ENCODE measurements at places on chromosomes 1 and 21. TPM values are rescaled to one million over a fixed set of nuclear protein-coding genes. Genes with fewer than 3 reads are reported as not detected.

DNA sequence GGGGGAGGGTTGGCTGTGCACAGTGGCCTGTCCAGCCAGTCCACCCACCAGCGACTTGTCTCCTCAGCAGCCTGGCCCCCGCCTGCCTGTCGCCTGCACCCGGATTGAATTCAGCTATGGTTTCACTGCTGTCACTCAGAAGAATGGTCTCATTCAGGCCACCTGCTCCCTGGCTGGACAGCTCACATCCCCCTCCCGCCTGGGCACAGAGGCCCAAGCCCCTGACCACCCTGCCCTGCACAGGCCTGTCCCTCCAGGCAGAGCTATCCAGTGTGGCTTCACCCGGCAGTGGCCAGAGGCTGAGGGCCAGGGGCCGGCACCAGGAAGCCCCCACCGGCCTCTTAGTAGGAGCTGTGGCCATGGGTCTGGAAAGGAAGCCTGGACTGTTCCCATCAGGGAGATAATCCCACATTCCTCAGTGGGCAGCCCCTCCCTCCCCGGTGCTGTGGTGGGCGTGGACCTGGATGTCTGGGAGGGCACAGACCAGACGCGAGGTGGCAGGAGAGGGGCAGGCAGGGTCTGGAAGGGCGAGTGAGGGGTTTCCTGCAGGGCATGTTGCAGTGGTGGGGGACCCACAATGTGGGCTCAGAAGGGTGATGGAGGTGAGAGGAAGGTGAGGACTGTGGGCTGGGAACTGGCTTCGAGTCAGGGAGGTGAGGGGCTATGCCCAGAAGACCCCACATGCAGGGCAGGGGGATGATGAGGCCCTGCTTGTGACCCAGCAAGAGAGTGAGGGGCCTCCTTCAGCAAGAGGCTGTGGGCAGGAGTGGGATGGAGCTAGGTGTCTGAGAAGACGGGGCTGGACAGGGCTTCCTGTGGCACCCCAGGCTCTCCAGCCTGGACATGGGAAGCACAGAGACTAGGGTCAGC is 30.4 kb downstream of the WNT9A start:
- DNase-seq = no peak

The LCE3D gene
- not detected for total RNA-seq

DNA sequence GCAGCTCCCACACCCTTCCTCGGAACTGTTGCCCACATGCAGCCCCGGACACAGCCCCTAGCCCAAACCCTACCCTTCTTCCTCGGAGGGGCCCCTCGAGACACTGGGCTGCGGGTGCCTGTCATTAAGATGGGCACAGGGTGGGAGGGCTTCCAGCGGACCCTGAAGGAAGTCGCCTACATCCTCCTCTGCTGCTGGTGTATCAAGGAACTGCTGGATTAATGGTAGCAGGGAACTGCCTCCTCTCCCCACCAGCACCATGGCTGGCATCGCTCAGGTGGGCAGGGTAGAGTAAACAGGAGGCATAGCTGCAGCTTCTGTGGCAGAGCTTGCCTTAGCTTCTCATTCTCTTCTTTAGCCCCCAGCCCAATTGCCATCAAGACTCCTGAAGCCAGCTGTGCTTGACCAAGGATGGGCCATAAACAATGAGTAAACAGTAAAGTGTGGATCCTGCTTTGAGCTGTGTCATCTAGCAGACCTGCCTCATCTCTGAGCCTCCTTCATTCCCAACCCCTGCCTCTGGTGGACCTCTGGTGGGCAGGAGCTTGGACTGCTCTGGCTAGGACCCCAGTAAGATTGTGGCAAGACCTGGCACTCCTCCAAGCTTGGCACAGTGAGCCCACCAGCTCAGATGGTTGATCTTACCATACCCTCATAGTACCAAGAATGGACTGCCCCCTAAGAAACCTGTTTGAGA is at the start of gene LENEP:
TSS of gene LENEP (plus strand) at position 15 of the 697 bp plus-strand sequence. CDS start at position 37, 22 bp downstream.
- DNase-seq = no peak

DNA sequence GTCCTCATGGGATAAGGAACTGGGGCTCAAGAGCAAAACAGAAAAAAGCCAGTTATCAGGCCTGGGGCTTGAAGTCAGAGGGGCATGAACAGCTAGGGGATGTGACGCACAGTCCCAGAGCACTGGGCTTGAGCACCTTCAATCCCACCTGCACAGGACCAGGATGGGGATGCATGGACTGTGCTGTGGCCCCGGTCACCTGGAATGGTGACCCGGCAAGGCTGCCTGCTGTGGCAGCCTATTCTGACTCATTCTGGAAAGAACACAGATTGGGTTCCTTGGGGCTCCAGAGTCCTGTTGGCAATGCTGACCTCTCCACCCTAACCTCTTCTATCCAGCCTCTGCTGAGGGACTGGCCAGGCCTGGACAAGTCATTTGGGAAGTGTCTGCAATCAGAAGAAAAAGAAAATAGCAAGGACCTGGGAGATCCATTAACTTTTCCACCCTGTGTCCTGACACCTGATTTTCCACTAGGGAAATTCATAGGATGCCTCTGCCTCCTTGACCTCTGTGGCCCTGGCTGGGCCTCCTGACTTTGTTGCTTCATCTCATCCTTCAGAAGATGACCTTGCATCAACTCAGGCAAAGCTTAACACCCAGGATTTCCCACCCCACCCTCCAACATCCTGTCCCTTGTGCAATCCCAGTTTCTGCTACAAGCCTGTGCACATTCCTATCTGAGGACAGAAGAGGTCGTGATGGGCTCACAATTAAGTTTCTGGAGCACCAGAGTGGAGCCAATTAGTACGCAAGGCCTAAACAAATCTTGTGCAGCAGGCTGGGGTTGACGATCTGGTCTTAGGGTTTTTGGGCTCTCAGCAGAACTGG is 17.9 kb upstream of the FMOD start:
- DNase-seq = no peak

GRCh38 chr1:96746440-96747420 is 25.1 kb downstream of the PTBP2 start:
- no peak for DNase-seq

- DNase-seq = no peak
Observed at GRCh38 chr21:26397545-26397944, 175.5 kb downstream of the CYYR1 start.

DNA sequence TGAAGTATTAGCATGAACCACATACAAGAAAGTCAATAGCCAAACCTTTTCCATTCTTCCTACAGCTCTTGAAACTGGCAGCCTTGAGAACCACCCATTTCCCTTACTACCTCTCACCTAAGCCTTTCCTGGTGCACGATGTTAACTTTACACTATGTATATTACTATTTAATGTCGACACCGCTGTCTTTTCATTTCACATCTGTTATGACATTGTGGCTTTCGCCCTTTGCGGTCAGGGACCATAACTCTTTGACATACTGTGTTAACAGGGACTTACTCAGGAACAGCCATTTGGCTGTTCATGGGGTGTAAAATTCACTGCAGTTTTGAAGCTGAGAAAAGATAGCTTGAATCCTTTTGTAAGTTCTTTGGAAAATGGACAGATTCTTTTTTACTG is 21.1 kb upstream of the GPR88 start:
- DNase-seq = no peak

GRCh38 chr1:45395051-45395450 is 54.8 kb upstream of the MUTYH start:
- no peak for DNase-seq

The SPRR2E gene
- total RNA-seq = not detected

The SERTAD4 gene
- total RNA-seq = not detected

The ANGPTL7 gene
- not detected for total RNA-seq

- DNase-seq = no peak
Observed at GRCh38 chr1:47023268-47024140, at the start of gene CYP4X1. Gene CYP4X1 (plus strand): TSS chr1:47023669. CDS start chr1:47023818, 149 bp downstream.

- no peak for DNase-seq
Observed at GRCh38 chr1:109537450-109538178, 2.1 kb upstream of the GPR61 start.

- no peak for DNase-seq
Observed at GRCh38 chr1:18240906-18241305, 133.3 kb downstream of the IGSF21 start.

- DNase-seq = no peak
Observed at GRCh38 chr1:203225071-203225470, 4.4 kb downstream of the CHIT1 start.

GRCh38 chr1:178702146-178702545 is 22.9 kb upstream of the RALGPS2 start:
- DNase-seq = no peak

GRCh38 chr21:28771790-28772501 is 220.7 kb downstream of the LTN1 start:
- no peak for DNase-seq

DNA sequence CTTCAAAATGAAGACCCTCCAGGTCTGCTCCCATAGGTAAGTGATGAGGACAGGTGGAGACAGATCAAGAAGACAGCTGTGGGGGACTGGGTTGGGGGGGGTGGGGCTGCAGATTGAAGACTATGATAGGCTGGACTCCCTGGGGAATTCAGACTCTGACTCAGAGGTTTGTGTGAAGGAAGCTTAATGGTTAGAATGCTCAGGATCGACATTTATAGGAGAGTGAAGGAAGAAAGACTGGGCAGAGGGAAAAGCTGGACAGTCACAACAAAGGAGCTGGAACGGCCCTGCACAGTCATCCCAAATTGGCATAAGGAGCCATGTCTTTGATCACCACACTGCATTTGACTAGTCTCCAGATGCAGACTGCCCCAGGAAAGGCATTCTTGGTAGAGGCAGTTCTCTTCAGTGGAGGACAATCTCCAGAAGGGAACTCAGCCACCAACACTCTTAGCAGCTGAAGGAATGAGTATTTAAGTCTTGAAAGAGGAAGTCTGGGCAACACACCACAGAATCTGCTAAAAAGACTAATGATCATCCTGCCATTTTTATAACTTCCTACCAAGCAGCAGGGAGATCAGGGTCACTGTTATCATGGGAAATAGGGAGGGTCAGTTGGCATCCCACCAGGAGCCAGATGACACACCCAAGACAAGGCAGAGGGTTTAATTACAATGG is 120.0 kb upstream of the ZC3H11B start:
- no peak for DNase-seq

DNA sequence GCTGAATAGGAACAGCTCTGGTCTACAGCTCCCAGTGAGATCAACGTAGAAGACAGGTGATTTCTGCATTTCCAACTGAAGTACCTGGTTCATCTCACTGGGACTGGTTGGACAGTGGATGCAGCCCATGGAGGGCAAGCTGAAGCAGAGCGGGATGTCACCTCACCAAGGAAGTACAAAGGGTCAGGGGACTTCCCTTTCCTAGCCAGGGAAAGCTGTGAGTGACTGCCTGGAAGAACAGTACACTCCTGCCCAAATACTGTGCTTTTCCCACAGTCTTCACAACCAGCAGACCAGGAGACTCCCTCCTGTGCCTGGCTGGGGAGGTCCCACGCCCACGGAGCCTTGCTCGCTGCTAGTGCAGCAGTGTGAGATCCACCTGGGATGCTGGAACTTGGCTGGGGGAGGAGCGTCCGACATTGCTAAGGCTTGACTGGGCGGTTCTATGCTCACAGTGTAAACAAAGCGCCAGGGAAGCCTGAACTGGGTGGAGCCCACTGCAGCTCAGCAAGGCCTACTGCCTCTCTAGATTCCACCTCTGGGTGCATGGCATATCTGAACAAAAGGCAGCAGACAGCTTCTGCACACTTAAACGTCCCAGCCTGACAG is 14.7 kb downstream of the CR1L start:
- no peak for DNase-seq

GRCh38 chr1:32031578-32032274 is 18.1 kb downstream of the KHDRBS1 start:
- no peak for DNase-seq

GRCh38 chr1:29372108-29372507 is 135.8 kb downstream of the PTPRU start:
- no peak for DNase-seq

DNA sequence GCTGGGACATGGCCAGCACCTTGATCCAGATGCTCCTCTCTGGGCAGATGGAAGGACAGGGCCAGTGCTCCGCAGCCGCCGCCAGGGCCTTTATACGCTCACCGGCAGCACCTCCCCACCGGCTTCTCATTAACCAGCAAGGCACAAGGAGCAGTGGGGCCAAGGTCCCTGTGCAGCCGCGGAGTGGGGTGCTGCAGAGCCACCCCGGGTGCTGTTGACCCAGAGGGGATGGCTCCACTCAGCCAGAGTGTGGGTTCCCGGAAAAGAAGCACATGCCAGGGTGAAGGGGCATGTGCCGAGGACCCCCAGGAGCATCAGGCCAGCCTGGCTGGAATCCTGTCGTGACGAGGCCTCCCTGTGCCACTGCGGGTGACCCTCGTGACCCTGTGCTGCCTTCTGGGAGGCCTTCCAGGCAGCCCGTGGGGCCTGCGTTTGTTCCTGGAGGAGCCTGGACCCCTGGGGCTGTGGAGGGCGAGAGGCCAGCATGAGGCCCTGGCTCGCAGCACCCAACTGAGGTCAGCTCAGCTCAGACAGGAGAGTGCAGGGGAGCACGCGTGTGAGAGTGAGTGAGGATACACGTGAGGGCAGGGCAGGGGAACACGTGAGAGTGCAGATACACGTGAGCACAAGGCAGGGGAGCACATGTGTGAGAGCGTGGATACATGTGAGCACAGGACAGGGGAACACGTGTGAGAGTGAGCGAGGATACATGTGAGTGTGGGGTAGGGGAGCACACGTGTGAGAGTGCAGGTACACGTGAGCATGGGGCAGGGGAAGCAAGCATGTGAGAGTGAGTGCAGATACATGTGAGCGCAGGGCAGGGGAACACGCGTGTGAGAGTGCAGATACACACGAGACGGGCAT is at the start of gene FTCD:
TSS of gene FTCD (minus strand) at position 66 of the 864 bp plus-strand sequence. CDS start at position 10, 56 bp downstream.
- DNase-seq = no peak

DNA sequence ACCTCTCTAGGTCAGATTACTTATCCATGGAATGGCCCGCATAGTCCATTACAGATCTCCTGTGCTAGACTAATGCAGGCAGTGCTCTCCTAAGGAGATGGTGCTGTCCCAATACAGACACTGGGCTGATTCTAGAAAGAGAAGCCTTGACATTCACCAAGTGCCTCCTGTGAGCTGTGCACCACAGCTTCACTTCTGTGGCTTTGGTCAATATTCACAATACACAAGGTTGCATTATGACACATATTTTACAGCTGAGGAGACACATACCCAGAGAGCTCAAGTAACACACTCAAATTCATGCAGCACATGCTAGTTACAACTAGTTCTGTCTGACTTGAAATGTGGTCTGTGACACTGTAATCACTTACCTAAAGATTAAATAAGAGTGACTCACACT is 59.4 kb upstream of the LRRC8B start:
- DNase-seq = no peak

DNA sequence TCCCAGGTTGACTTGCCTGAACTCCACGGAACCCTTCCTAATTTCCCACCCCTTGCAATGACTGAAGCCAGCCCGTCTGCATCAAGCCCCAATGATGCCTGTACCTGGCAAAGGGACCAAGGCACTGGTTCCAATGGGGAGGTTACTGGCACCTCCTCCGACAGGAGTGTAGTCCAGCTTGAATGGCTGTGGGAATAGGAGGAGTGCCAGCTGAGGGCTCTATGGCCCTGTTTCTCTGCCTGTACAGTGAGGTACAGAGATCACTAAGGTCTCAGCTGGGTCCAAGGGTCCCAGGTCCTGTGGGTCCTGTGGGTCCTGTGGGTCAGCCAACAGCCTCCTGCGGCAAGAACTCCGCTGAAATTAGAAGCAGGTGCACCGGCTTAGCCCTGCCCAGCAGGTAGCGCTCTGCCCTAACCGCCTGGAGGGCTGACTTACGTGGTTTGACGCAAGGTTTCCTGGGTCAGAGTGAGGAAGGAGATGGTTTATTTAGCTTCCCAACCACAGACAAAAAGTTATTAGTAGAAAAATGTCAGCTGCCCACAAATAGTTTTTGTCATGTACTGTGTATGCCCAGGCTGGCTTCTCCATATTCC is 9.9 kb upstream of the SPRR4 start:
- no peak for DNase-seq

The OPRD1 gene
- not detected for total RNA-seq

- no peak for DNase-seq
Observed at GRCh38 chr1:51282605-51283004, 46.5 kb downstream of the RNF11 start.

The TSPAN2 gene
- total RNA-seq = 0.76 TPM
